ENCODE measurements at places on chromosomes 3 and 15.

GRCh38 chr15:100216182-100216581 is 125.6 kb downstream of the ADAMTS17 start:
- DNase-seq: no peak

DNA sequence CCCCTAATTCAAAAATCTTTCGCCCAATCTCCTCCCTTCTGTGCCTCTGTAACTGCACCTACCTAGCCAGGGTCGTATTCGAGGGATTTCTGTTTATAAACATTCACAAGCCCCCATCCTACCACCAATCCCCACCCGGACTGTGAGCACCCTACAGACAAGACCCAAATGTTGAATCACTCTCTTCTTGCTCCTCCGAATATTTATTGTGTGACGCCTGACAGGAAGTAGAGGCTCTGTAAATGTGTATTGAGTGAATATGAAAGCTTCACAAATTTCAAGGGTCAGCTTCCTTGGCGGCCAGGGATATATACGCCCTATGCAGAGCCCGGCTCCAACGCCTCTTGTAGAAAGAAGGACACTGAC is 1.6 kb downstream of the BDH1 start:
- no peak for DNase-seq

- DNase-seq: no peak
Observed at GRCh38 chr3:144112437-144112836, 140.8 kb downstream of the DIPK2A start.

- DNase-seq: no peak
Observed at GRCh38 chr3:134350266-134350665, 24.0 kb downstream of the AMOTL2 start.

- no peak for DNase-seq
Observed at GRCh38 chr3:193744822-193745684, 152.0 kb downstream of the OPA1 start.

All from AG09319 (cell line).